ENCODE measurements at places on chromosomes 3 and 15.

- no peak for DNase-seq
Measured at GRCh38 chr15:38176155-38176554, 76.5 kb upstream of the SPRED1 start.

DNA sequence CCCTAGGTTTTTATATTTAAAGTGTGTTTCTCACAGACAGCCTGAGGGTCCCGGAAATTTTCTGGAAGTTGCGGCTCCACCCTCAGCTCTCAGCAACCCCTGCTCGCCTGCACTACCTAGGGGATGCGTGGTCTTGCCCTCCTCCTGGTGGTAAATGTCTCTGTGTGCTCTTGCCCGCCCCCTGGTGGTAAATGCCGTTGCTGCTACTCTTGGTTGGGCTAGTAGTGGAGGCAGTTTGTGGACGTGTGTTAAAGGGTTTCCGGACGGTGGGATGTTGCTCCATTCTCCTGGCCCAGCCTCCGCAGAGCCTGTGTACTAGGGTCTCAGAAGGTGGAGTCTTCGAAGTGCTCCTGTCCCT lies 27.4 kb downstream of the STOML1 start:
- DNase-seq, result peak; percentile 49

- no peak for DNase-seq
Measured at GRCh38 chr3:138455801-138456716, 21.6 kb downstream of the ESYT3 start.

- DNase-seq, result peak; percentile 30
Measured at GRCh38 chr3:9916734-9917680, at the start of gene IL17RC. Gene IL17RC (plus strand): TSS chr3:9917098. CDS start chr3:9917316, 218 bp downstream.

GRCh38 chr15:80251428-80252120 lies 439 bp downstream of the CTXND1 start:
- DNase-seq, result no peak

DNA sequence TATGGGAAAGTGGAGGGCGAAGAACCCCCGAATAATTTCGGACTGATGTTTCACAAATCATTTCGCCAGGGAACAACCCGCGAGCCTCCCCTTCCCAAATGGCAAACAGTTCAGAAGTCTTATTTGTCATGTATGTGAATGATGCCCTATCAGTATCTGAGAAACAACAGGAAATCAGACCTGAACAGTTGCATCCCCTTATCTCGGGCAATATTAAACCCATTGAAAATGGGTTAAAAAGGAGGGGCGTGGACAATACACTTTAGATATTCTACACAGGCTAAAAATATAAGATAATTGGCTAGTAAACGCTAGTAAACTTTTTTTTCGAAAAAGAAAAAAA lies 1003.3 kb upstream of the NR2F2 start:
- DNase-seq, result no peak

DNA sequence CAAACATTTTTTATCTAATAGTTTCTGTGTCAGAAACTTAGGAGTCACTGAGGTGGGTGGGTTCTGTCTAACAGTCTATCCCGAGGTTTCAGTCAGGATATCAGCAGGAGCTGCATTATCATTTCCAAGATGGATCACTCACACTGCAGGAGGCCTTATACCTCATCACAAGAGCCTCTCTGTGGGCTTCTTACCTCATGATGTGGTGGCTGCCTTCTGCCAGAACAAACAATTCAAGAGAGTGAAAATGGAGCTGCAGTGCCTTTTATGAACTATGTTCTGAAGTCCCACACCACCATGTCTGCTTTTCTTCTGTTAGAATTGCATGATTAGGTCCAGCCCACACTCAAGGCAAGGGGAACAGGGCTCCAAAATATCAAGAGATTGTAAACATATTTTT lies 27.9 kb downstream of the RFX7 start:
- no peak for DNase-seq

GRCh38 chr3:13496879-13497278 lies 16.8 kb downstream of the HDAC11 start:
- no peak for DNase-seq

DNA sequence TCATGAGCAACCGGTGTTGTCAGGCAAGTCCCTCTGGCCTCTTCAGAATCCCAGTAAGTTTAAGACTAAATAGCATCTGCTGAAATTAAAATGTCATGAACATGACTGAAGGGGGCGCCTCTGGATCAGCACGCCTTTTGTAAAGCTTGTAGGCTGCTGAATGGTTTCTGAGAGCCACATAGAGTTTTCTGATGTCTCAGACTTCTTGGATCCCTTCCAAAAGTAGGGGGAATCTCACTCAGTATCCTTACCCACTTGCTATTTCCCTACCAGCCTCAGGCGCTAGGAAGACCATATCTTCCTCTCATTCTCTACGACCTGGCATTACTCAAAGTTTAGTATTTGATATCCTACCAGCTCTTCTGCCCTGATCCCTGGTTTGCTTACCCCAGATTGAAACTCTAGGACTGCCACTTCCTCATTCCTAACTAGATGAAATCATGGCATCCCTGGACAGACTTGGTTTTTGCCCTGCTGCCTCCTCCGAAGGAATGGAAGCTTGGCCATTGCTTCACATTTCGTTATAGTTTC lies 62.7 kb upstream of the CD47 start:
- peak; percentile 62 for DNase-seq

DNA sequence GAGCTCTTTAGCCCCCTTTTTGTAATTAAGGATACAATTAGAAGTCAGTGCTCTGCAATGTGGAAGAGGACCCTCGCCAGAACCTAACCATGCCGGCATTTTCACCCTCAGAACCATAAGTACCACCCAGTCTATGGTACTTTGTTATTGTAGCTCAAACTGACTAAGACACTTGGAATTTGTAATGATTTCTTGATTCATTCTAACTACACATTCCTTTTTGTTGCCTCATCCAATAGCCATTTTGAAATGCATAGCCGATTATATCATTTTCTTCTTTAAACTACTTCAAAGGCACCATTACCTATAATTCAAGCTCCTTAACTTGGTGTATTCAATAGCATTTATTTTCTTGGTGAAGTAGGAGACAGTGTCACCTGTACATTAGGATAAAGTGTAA lies 61.4 kb downstream of the GLB1 start:
- DNase-seq, result no peak

DNA sequence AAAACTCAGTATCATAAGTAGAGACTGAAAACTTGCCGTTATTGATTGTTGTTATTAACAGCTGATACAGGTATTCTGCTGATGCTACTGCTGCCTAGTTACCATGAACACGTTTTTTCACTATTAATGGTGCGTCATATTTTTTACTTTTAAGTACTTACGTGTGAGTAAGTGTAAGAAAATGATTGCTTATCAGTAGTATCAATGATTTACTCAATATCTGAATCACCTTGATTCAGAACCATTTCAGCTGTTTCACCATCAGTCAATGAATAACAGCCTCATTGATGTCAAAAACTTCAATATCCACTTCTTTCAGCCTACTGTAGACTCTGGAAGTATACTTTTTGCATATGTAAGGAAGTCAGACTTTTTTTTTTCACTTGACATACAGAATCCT lies 4.7 kb downstream of the CCR8 start:
- DNase-seq, result no peak

DNA sequence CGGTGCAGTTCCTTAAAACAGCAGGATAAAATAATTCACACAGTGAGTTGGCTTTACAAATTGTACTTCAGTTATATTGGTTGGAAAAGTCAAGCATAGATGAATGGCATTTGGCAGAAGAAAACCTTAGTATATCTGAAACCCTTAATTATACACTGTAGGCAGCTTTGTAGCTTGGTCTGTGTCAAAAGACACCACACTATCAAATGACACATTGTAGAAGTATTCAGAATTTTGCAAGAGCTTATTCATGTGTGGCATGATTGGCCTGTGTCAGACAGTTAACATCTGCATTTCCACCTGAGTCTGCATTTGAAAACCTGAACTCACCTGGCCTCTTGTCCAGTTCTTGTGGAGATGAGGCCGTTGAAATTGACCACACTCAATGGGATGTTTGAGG lies 13.8 kb downstream of the TMEM266 start:
- no peak for DNase-seq

DNA sequence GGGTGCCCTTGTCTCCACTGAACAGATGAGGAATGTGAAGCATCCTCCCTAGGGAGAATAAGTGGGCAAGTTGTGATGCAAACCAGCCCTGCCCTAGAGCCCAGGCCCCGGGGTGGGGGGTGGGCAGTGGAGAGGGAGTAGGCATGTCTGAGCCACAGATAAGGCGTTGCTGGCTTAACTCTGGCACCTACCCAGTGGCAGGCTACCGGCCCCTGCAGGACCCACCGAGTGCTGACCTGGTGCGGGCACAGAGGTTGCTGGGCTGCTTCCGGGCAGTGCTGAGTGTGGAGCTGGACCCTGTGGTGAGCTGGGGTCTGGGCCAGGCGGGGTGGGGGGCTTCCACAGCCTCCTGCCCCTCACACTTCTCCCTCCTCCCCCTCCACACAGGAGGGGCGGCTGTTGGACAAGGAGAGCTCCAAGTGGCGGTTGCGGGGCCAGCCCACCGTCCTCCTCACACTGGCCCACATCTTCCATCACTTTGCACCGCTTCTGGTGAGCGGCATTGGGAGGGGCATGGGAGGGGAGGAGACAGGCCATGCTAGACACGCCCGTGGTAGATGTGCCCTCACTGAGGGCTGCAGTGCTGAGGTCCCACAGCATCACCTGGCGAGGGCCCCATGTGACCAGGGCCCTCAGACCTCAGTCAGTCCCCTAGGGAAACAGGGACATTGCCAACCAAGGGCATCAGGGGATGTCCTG lies 10.1 kb downstream of the RNF123 start:
- no peak for DNase-seq

DNA sequence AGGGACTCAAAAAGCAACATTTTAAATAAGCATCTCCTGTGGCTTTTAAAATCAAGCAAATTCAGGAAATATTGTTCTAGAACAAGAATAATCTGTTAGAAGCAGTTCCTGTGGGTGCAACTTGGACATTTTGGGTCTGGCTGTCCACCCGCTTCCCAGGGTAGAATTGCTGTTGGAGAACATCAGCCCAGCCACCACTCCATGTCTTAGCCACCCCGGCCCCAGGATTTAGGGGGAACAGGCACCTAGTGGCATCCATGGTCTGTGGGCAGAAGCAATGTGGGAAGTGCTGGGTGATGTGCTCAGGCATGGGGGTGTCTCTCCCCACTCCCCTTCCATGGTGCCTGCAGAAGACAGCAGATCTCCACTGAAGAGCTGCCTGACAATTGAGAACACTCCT lies 162.6 kb downstream of the KLF13 start:
- no peak for DNase-seq

- no peak for DNase-seq
Measured at GRCh38 chr3:53056442-53056841, 10.6 kb upstream of the SFMBT1 start.

All from NCI-H748 treated with DMSO at 0.1 percent for 48 hours (cell line).